Adipocyte (in vitro differentiated cells): ENCODE measurements at places on chromosomes 2 and 18.
A peak's percentile ranks its signal among the peaks of the same experiment; 100 is the strongest.

DNA sequence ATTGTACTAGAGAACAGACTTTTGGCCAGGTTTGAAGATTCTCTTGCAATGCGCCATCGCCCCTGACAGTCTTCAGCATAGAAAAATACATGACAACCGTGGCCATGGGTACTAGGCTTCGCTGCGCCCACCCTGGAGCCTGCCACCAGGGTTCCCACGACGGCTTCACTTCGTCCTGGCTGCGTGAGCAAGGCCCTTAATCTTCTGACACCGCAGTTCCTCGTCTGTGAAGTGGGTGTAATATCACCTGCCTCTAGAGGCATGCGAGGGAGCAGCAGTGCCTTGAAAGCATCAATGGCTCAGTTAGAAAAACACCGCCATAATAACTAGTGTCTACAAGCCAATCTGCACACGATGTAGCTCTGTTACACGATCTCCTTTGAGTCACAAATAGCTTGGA lies 175.2 kb upstream of the HS6ST1 start:
- no peak for DNase-seq

DNA sequence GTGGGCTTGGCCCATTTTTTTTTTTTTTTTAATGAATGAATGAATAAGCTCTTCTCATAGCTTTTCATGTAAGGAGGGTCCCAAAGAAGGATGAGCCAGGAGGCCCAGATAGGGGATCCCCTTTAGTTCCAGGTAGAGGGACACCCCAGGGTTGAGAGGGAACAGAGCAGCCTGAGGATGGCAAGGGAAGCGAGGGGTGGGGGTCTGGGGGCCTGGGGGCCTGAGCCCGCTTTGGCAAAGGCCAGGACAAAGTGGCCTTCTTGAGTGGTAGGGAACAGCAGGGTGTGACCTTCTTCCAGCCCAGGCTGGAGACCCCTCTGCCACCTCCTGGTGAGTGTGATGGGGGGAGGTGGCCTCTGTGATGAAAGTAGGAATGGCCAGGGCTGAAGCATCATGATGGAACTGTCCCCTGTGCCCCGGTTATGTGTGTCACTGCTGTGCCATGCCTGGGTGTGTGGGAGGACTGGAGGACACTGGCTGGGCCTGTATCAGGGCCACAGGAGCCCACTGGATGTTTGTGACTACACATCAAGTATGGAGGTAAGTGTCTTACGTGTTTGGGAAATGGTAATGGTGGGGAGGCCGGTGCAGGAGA lies 263.5 kb upstream of the HDAC4 start:
- no peak for DNase-seq

DNA sequence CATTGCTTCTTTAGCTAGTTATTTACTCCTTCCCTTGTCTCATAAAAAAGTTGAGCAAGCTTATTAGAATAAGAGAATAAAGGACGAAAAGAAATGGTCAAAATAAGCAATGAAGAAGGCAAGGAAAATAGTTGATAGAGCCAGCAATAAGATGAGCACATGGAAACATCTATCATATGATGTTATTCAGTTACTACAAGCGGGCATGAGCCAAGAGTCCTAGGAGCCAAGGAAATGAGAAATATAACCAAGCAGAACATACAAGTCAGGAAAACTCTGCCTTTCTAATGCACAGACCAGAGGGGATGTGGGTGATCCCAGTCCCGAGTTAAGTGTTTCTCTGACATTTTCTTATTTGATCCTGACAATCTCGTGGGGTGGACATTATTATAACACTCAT lies 33.9 kb downstream of the INO80C start:
- no peak for DNase-seq

GRCh38 chr2:209121691-209122090 lies 302.2 kb upstream of the MAP2 start:
- DNase-seq: no peak

DNA sequence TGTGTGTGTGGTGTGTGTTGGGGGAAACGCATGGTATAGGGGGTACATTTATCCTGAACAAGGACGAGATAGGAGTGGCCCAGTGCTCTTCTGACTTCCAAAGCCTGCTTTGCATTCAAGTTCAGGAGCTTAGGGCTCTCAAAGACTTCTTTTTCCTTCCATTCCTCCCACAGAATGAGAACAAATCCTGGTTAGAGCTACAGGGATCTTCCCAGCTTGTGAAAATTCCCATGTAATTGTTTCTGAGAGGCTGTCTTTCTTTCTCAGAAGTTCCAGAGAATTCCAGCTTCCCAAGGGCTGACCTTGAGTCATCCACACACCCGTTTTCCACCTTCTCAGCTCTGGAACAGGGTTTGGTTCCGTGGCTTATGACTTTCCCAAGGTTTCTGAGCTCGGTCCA lies 38.9 kb downstream of the FASTKD2 start:
- DNase-seq: no peak

DNA sequence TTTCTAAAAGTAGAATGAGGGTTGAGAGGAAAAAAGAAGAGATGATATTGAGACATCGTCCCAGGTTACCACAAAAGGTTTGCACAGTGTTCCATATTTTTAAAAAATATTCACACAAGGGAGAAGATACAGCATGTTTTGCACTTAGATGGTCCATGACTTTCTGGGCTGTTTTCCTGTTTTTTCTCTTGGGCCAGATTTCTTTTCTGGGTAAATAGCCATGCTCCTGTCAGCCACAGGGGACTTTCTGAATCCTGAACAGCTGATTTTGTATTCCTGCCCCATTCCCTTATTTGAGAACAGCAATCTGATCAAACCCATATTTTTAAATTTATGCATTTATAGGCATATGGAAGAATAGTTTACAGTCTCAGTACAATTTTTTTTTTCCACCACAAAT lies 185.9 kb upstream of the NRP2 start:
- no peak for DNase-seq

GRCh38 chr2:20224716-20225293 lies at the start of gene SDC1:
Gene SDC1 (minus strand): TSS chr2:20225130. CDS start chr2:20224867, 263 bp downstream.
- DNase-seq: peak; percentile 81

DNA sequence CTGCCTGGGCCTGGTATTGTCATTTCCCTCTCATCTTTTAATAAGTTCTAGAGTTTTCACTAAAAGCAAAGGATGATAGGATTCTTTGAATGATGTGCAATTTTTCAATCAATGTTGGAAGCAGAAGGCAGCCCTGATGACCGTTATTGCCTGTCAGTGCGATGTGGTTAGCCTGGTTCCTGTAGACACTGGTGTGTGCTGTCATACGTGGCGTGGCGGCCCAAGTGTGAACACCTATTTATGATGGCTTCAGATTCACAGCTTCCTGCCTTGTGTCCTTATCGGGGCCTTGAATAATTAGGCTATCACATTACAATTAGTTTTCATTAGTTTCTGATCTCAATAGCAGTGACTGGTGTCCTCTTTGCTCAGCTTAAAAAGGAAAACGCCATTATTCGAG lies 218.5 kb downstream of the TPGS2 start:
- no peak for DNase-seq
